ENCODE measurements at places on chromosomes 4 and X. TPM values are rescaled to one million over a fixed set of nuclear protein-coding genes. Genes with fewer than 3 reads are reported as not detected.

DNA sequence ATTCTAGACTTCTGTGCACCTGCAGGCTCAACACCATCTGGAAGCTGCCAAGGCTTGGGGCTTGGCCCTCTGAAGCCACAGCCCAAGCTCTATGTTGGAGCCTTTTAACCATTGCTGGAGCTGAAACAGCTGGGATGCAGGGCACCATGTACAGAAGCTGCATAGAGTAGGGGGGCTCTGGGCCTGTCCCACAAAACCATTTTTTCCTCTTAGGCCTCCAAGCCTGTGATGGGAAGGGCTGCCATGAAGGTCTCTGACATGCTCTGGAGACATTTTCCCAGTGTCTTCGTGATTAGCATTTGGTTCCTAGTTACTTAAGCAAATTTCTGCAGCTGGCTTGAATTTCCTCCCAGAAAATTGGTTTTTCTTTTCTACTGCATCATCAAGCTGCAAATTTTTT, 999.3 kb upstream of the GRIA3 start:
- no peaks in the 10 kb centered on the region for H3K27me3 ChIP-seq
- H3K4me3 ChIP-seq = no peak overlapping the region
- DNase-seq = no peak
- no peak overlapping the region for H3K27ac ChIP-seq
- no peaks in the 10 kb centered on the region for H3K4me1 ChIP-seq
- H3K36me3 ChIP-seq = no peaks in the 10 kb centered on the region

- H3K27ac ChIP-seq = no peak overlapping the region
- H3K27me3 ChIP-seq = peaks cover 2% of the 10 kb centered on the region
- H3K36me3 ChIP-seq = no peaks in the 10 kb centered on the region
- no peak for DNase-seq
Observed at GRCh38 chr4:4645743-4646142, 103.9 kb upstream of the STX18 start.

- no peak overlapping the region for H3K4me3 ChIP-seq
- H3K4me1 ChIP-seq = no peaks in the 10 kb centered on the region
- no peak overlapping the region for H3K27ac ChIP-seq
- DNase-seq = no peak
- peaks cover 1% of the 10 kb centered on the region for H3K27me3 ChIP-seq
- H3K36me3 ChIP-seq = no peaks in the 10 kb centered on the region
Observed at GRCh38 chr4:138666366-138666765, 349.2 kb upstream of the NOCT start.

- no peak overlapping the region for H3K4me3 ChIP-seq
- no peak for DNase-seq
- peaks cover 11% of the 10 kb centered on the region for H3K27me3 ChIP-seq
- peaks cover 8% of the 10 kb centered on the region for H3K4me1 ChIP-seq
- H3K27ac ChIP-seq = no peak overlapping the region
Observed at GRCh38 chr4:40723728-40724127, 26.0 kb upstream of the NSUN7 start.

GRCh38 chr4:128690011-128690410, 119.5 kb upstream of the JADE1 start:
- H3K4me3 ChIP-seq = no peak overlapping the region
- no peak for DNase-seq
- H3K27ac ChIP-seq = no peak overlapping the region

DNA sequence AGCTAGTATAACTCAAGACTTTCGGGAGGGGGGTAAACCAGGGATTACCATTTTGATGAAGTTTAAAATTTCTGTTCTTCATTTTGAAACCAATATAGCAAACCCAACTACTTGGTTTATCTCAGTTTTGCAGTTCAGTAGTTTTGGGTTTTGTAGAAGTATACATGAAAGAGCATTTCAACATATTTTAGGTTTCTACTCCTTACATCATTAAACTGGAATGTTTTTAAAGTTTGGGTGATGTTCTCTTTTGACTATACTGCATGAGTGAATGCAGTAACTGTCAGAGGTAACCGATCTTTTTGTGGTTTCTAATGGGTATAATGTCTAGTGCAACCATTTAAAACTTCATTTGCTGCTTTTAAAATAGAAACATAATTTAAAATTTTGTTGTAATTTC, 248.3 kb upstream of the MAD2L1 start:
- DNase-seq = no peak
- H3K27ac ChIP-seq = no peak overlapping the region

- no peak overlapping the region for H3K27ac ChIP-seq
- H3K4me1 ChIP-seq = no peaks in the 10 kb centered on the region
- no peak for DNase-seq
- H3K27me3 ChIP-seq = no peaks in the 10 kb centered on the region
Observed at GRCh38 chr4:29051381-29051965, 1668.7 kb upstream of the PCDH7 start.

- no peak overlapping the region for H3K27ac ChIP-seq
- H3K27me3 ChIP-seq = peaks cover 7% of the 10 kb centered on the region
- H3K36me3 ChIP-seq = no peaks in the 10 kb centered on the region
- no peak overlapping the region for H3K4me3 ChIP-seq
- no peaks in the 10 kb centered on the region for H3K4me1 ChIP-seq
Observed at GRCh38 chr4:17557880-17558279, 19.1 kb upstream of the LAP3 start.

DNA sequence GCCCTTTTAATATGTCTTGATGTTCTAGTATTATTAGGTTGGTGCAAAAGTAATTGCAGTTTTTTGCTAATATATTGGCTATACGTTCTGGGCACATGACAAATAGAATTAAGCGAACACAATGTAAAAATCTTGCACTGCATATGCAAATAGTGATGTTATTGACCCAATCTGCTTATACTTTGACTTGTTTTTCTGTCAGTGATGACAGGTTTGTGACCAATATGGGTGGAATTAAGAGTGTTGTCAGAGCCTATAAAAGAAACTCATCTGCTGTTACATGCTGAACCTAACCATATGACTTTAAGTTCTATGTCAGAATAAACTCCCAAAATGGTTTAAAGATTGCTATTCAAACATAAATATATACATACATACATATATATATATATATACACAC, 30.7 kb upstream of the HPGD start:
- no peak for DNase-seq
- no peaks in the 10 kb centered on the region for H3K36me3 ChIP-seq
- no peak overlapping the region for H3K27ac ChIP-seq
- no peak overlapping the region for H3K4me3 ChIP-seq

DNA sequence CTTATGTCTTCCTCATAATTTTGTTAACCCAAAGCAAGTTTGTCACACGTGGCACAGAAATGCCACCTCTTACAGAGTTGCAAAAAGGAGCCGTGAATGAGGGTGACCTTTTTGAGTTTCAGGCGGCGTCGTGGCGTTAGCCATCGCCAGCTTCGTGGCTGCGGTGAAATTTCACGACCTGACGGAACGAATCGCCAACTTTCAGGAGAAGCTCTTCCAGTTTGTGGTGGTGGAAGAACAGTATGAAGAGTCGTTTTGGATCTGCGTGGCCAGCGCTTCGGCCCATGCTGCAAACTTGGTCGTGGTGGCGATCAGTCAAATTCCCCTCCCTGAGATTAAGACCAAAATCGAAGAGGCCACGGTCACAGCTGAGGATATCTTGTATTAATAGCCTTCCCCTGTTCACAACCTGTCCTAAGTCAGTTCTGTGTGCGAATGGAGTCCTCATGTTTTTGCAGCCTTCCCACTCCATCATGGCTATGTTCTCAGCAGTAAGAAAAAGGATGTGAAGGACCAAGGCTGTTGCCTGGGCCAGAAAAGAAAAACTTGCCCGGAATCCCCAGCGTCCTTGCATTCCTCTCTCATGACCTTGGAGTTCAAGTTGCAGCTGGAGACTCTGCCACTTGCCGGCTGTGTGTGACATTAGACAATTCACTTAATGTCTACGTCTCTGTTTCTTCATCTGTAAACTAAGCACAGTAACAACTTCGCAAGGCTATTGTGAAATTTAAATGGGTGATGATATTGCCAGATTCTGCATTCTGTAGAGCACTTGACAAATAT, 11.9 kb downstream of the CLRN2 start:
- no peaks in the 10 kb centered on the region for H3K4me1 ChIP-seq
- DNase-seq = no peak
- H3K4me3 ChIP-seq = no peak overlapping the region

DNA sequence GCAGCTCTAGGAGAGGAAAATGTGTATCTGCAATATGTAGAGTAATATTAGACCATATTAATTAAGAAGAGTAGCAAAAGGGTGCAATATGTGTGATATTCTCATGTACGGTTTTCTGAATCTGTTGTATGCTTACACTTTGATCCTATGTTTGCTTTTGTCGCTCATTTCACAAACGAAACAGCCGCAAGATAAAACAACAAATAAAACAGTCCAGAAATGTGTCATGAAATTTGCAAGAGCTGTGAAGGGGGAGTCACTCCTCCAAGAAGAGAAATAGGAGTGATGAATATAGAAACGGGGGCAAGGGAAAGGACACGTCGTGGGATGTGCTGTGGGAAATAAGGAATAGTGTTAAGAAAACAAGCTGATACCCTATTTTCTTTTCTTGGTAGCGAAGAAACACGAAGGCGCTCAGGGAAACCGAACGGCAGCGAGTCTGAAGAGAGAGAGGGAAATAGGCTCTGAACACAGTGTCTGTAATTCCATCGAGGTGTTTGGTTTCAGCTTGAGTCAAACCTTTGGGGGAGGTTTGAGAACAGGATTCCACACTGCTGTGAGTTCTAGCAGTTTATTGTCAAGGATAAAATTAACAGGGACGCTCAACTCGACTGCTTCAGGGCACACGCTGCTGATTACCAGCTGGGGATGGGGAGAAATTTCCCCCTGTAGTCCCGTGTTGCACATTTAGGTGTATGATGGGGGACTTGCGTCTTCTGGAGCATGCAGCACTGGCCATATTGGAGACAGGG, 595.6 kb upstream of the TENM3 start:
- DNase-seq = no peak
- H3K27me3 ChIP-seq = no peaks in the 10 kb centered on the region
- no peaks in the 10 kb centered on the region for H3K4me1 ChIP-seq
- H3K4me3 ChIP-seq = no peak overlapping the region
- no peak overlapping the region for H3K27ac ChIP-seq

- no peak for DNase-seq
- no peaks in the 10 kb centered on the region for H3K27me3 ChIP-seq
- no peak overlapping the region for H3K4me3 ChIP-seq
- H3K36me3 ChIP-seq = peaks cover 2% of the 10 kb centered on the region
Observed at GRCh38 chrX:48816014-48816810, 10.1 kb upstream of the ERAS start.

DNA sequence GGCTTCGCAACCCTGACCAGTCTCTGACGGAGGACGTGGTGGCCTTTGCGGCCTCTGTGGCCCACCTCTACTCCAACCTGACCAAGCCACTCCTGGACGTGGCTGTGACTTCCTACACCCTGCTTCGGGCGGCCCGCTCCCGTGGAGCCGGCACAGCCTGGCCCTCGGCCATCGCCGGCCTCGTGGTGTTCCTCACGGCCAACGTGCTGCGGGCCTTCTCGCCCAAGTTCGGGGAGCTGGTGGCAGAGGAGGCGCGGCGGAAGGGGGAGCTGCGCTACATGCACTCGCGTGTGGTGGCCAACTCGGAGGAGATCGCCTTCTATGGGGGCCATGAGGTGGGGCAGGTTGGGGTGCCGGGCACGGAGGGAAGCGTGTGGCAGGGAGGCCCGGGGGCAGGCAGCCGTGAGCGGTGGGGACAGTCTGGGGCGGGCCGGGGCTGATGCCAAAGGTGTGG, 1.2 kb downstream of the ABCD1 start:
- DNase-seq = no peak
- no peaks in the 10 kb centered on the region for H3K36me3 ChIP-seq
- H3K27me3 ChIP-seq = no peaks in the 10 kb centered on the region
- peaks cover 28% of the 10 kb centered on the region for H3K4me1 ChIP-seq

DNA sequence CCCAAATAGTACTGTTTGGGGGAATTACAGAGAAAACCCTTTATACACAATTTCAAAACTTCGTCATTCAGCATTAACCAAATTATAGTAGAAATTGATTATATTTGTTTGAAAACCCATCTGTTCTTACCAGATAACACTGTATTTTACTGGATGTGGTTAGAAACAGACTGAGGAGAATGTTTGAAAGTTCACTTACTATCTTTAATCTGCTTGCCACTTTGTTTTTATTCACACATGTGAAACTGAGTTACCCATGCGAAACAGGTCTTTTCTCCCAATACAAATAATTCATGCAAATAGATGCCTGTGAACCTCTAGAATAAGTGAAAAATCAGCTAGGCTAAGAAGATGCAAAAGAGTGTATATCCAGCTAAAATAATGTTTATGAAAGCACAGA, 177.5 kb downstream of the NAA11 start:
- no peaks in the 10 kb centered on the region for H3K27me3 ChIP-seq
- H3K4me3 ChIP-seq = no peak overlapping the region
- DNase-seq = no peak
- H3K27ac ChIP-seq = no peak overlapping the region
- no peaks in the 10 kb centered on the region for H3K36me3 ChIP-seq

DNA sequence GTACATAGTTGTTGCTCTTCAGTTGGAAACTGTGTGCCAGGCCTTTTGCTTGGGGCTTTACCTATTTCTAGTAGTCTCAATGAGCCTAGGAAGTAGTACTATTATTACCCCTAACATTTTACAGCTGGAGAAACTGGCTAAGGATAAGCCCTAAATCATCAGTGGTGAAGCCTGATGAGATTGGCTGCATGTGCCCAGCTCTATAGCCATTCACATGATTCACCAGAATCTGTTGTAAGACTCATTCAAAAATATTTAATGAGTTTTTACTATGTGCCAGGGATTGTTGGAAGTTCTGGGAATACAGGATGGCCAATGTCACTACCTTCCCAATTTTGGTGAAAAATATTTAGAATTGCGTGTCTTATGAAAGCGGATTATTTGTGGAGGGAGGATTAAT, 2.8 kb downstream of the KIT start:
- no peak overlapping the region for H3K4me3 ChIP-seq
- DNase-seq = no peak
- peaks cover 16% of the 10 kb centered on the region for H3K4me1 ChIP-seq
- H3K27me3 ChIP-seq = peaks cover 27% of the 10 kb centered on the region
- H3K36me3 ChIP-seq = no peaks in the 10 kb centered on the region

DNA sequence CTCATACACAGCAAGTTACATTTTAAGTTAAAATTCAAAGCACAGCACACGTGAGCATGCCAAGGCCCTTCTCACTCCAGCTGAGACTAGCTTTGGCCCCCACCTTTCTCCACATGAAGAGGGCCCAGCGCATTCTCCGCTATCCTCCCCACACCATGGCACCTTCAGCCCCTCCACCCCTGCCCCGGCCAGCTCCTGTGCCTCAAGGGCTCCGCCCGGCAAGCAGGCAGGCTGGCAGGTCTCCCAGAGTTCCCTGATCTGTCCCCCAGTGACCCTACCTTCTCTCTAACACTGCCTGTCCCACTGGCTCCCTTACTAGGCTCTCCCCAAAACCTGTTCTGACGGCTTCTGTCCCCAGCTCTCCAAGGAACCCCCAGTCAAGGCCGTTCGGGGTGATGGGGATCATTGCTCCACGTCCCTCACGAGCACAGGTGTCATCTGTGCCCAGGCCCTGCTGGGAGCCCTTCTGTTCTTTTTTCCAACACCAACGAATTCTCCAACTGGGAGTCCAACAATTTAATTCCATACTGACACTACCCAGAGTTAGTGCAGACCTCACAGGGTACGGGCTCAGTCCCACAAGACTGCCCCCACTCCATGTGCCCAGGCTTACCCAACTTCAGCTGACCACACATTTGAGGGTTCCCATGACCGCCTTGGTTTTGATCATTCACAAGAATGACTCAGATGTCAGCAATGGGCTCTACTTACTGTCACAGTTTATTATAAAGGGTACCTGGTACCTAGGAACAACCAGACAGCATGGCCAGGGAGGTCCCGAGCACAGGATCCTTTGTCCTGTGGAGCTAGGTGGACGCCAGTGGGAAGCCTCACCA, 4.2 kb downstream of the LETM1 start:
- H3K4me1 ChIP-seq = peaks cover 12% of the 10 kb centered on the region
- H3K36me3 ChIP-seq = peaks cover 2% of the 10 kb centered on the region
- H3K27ac ChIP-seq = no peak overlapping the region
- no peaks in the 10 kb centered on the region for H3K27me3 ChIP-seq

The BRS3 gene
- not detected for polyA plus RNA-seq

The FAM184B gene
- not detected for polyA plus RNA-seq

The SCOC gene
- 6.8 TPM for polyA plus RNA-seq

The MAP9 gene
- 0.06 TPM for polyA plus RNA-seq

The LRCH2 gene
- polyA plus RNA-seq = 0.94 TPM

Measured in endothelial cell of umbilical vein (primary cell).